ENCODE measurements at places on chromosomes 2 and 18. TPM values are rescaled to one million over a fixed set of nuclear protein-coding genes. Genes with fewer than 3 reads are reported as not detected.

GRCh38 chr2:143428700-143429099 lies 299.5 kb downstream of the ARHGAP15 start:
- DNase-seq = no peak

DNA sequence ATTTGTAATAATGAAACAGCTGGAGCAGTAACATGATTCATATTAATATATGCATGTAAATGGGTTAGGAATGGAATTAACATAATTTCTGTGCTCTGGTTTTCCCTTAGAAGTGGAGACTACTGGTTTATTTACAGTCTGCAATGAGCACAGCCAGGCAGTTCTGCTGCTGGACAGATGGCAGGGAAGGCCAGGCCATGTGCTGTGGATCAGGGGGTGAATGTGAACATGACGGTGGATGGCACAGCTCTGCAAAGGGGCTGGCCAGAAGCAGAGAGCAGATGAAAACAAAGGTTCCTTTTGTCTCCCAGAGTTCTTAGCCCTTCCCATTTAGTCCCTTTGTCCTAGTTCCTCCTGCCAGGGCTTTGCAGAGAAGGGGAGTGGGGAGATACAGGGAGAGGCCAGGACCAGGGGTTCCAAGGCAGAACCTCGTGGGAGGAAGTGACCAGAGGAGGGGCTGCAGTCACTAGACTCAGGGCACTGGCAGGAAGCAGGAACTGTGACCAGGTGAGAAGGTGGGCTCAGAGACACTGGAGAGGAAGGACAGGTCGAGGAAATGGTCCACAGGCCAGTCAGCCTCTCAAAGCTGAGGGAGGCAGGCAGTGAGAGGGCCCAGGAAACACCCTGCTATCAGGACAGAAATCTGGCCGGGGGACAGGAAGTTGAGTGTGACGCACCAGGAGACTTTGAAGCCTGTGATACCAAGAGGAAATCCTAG lies 112.9 kb upstream of the ATP8B1 start:
- no peak for DNase-seq

- no peak for DNase-seq
Observed at GRCh38 chr18:53753601-53754000, 470.9 kb downstream of the MBD2 start.

- no peak for DNase-seq
Observed at GRCh38 chr18:42011053-42011452, 56.0 kb downstream of the PIK3C3 start.

DNA sequence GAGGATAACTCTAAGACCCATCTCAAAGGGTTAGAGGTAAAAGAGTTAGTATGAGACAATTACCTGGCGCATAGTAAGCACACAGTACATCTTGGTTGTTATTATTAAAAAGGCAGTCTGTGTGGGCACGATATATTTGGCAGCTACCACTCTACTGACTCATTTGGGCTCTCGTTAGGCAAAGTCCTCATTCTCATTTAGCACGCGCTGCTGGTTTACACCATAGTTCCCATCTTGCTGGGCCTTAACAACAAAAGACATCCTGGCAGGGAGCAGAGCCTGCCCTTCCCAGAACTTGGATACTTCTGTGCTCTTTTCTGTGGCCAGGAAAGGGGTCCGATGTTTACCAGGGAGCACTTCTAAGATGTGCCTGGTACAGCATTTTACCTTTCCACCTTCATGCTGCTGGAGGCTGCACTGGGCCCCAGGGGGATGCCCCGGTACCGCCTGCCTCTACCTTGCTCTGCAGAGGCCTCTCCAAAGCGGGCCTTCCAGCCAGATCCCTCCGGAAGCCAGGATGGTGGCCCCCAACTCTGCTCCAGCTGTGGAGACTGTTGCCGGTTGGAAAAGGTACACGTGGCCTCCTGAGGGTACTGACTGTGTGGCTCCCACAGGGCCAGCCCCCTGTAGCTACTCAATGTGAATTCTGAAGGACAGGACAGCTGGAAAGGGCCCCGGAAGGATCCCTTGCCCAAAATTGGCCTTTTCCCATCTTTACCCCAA lies 15.0 kb downstream of the GLI2 start:
- DNase-seq = no peak

DNA sequence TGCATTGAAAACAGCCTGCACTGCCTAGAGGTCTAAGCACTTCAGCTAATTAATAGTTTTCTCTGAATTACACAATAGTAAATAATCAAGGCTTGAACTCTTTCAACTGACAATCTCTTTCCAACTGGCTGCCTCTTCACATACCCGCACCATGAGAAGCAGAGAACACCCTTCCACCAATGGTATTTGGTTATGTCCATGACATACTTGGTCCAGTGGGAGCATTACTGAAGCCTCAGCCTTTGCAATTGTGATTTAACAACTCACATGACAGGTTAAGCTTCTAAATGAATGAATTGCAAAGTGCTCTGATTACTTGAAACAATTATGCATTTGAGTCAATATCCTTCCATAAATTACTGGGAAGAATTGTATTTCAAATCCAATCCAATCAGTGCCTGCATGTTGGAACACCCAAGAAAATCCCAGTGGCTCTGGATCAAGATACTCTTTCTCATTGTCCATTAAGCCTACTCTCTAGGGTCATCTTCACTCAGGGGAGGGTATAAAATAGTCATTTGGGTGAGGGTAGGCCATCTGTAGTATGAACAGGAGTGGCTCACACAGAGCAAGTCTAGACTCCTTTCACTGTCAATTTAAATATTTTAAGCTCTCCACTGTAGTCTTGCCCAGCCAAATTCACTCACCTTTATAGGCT lies 101.1 kb downstream of the HS1BP3 start:
- DNase-seq = no peak

DNA sequence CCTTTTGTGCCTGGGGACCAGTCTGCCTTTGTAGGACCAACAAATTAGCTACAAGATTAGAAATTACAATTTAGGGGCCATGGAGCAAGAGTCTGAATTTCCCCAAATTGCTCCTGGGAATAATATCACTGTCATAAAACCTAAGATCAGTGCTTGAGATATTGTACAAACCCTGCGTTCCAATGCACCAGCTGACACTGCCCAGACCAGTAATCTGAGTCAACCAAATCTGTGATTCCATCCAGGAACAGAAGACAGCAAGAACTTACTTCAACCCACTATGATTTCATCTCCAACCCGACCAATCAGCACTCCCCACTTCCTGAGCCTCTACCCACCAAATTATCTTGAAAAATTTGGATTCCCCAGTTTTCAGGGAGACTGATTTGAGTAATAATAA lies 1305.0 kb upstream of the NRXN1 start:
- no peak for DNase-seq

DNA sequence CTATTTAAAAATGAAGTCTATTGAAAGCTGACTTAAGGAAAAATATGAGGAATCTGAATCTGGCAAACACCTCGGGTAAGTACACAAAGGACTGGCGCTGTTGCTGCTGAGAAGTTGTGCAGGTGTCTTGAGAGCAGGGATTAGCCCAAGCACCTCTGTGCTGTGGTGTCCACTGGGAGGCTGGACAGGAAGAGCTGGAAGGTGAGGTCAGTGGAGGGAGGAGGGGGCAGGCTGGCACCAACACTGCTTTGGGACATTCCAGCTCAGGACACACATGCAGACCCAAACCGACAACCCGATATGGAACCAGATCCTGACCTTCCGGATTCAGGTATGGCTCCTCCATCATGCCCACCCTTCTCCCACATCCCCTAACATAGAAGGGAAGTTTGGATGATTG lies 20.6 kb downstream of the FER1L5 start:
- DNase-seq = no peak

DNA sequence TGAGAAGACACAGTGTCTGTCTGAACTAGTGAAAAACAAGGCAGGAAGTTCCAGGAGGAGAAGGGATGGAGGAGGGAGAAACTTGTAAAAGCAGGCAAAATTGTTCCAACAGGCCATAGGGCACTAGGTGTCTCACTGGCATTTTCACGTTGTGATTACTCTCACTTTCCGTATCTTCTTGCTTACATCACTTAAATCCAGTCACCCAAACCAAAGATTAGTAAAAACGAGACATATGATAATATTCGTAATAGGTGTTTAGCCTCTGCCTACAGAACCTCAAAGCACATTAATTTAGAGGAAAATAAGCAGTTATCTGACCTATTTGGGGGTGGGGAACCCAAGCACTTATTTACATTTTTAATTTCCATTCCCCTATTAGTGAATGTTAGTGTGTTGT lies 78.3 kb downstream of the POU3F3 start:
- DNase-seq = no peak

- DNase-seq = no peak
Observed at GRCh38 chr18:50674307-50674980, 114.6 kb downstream of the MAPK4 start.

DNA sequence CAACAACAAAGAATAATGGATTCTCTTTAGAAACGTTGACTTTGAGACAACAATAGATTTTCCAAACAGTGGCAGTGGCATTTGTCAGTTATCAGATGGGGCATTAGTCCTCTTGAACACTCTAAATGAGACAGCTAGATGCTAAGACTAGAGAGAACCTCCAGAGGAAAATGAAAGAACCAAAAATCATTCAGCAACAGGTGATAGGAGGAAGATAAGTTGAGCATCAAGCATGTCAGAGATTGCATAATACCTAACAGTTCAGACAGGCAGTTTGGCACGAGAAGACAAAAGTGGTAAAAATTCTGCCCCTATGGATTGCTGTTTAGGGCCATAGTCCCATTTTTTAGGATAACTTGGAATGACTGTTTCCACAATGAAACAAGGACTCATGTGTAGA lies 67.9 kb upstream of the NOL4 start:
- no peak for DNase-seq

DNA sequence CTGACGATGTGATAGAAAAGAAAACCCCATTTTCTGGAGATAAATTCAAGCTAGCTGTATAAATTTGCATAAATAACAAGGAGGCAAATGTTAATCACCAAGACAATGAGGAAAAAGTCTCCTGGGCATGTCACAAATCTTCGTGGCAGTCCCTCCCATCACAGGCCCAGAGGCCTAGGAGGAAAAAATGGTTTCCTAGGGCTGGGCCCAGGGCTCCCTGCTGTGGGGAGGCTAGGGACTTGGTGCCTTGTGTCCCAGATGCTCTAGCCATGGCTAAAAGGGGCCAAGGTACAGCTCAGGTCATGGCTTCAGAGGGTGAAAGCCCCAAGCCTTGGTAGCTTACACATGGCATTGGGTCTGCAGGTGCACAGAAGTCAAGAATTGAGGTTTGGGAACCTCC lies 134.6 kb downstream of the CABLES1 start:
- DNase-seq = no peak

Gene AMER3
- total RNA-seq = not detected
